GM10248 (cell line): ENCODE measurements at places on chromosomes 5 and 9.
A peak's percentile ranks its signal among the peaks of the same experiment; 100 is the strongest.

GRCh38 chr5:98259595-98259994 lies 513.9 kb upstream of the RGMB start:
- DNase-seq, result no peak

GRCh38 chr5:84260939-84261338 lies 123.7 kb downstream of the EDIL3 start:
- no peak for DNase-seq

- no peak for DNase-seq
These were observed 135.4 kb upstream of the CKMT2 start for GRCh38 chr5:81097713-81098112.

- DNase-seq, result no peak
These were observed 271.4 kb downstream of the ENC1 start for GRCh38 chr5:74369173-74369572.

DNA sequence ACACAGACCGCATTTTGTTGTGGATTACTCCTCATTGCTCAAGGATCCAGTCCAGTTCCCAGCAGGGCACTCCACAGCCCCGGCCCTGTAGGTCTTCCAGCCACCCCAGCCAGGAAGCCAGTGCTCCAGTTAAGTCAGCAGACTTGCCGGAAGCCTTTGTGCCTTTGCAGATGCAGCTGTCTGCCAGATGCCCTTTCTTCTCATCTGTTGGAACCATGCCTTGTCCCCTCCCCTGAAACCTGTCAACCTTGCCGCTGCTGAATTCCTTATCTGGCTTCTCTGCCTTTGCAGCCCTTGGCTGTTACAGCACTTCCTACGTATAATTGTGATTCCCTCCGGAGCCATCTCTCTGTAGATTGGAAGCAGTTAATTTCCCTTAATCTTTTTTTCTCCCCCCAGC lies 28.4 kb downstream of the PSAT1 start:
- DNase-seq, result no peak

GRCh38 chr9:120767451-120767850 lies 25.8 kb downstream of the FBXW2 start:
- DNase-seq, result no peak

- no peak for DNase-seq
These were observed 1.5 kb upstream of the PCYOX1L start for GRCh38 chr5:149356391-149356790.

DNA sequence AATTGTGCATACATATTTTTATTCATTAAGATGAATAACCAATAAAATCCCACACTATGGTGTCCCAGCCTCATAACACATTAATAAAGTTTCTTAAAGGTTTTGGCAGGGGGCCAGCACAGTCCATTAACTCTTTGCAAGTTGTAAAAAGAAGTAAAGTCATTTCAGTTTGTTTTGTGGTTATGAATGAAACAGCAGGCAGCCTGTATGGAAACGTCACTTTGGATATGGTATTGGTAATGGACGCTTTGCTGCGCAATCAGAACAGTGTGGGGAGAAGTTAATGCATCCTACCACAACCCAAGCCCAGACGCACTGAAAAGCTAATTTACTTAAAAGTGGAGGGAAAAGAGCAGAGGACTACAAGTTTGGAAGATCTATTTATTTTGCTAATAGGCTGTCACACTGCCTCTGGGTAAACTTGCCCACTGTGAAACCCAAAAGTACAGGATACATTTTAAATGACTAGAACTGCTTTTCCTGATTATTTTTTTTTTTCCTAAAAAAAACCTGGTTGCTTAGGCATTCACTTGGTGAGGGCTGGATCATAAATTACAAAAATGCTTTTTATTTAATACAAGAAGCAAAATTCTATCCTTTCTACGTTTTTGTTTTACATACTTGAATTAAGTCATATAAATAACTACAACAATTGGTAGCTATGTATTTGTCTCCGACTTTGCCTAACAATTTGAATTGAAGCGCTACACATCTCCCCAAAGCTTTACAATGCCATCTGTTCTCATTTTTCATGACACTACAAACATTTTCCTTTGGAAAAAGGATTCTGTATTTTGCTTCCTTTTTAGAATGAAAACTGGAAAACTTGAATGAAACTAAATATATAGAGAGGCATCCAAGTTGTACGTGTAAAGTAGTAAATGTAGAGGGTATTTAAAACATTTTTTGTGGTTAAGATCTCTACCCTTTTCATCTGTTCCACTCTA lies 104.3 kb downstream of the NFIB start:
- DNase-seq, result no peak

DNA sequence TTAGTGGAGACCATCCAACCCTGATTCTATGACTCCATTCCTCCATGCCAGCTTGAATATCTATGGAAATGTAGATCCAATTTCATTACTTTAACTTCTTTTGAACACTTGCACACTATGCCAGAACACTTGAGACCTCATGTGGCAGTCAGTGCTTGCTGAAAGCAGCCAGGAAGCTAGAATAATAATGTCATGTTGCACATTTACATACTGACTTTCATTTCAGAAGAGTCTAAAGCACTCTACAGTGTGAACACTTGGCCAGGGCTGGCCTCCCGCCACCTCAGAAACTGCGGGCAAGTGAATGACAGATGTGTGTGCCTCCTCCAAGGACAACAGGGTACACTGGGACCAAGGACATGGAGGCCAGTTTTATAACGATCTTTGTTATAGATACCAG lies 97.3 kb downstream of the SLF1 start:
- DNase-seq, result no peak

GRCh38 chr5:169812786-169813185 lies 167.5 kb downstream of the INSYN2B start:
- DNase-seq, result no peak

- no peak for DNase-seq
These were observed 24.5 kb upstream of the GPR150 start for GRCh38 chr5:95595289-95595931.

- DNase-seq, result no peak
These were observed 43.4 kb downstream of the ERBIN start for GRCh38 chr5:65969539-65970393.

- DNase-seq, result no peak
These were observed 59.7 kb upstream of the TMED7 start for GRCh38 chr5:115685490-115685889.

GRCh38 chr5:2651116-2651515 lies 100.4 kb downstream of the IRX2 start:
- DNase-seq, result no peak

- no peak for DNase-seq
These were observed 135.5 kb downstream of the SPATA31D1 start for GRCh38 chr9:82124090-82124489.

DNA sequence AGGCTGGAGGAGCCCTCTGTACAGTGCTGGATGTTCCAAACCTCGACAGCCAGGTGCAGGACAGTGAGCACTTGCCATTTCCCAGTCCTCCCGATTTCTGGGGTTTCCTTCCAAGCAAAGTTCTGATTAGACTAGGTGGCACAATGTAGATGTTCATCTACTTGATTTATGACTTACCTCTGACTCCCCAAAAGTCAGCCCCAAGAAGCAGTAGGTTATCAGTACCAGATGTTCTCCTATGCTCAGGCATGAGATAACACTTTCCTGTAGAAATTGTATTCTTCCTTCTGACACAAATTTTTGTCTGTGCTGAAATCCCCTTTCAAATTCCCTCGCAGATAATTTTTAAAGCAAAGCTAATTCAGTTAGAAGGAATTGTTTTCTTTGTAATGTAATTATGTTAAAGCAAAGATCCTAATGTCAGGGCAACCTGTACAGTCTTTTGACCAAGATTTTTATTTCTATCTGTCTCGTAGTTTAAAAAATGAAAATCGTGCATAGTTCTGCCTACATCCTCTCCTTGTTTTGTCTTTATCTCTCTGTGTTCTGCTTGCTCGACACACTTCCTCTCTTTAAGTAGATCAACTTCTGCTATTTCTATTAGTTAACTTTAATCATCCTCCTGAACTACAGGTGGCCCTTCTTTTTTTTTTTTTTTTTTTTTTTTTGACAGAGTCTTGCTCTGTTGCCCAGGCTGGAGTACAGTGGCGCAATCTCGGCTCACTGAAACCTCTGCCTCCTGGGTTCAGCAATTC lies 102.4 kb upstream of the PJA2 start:
- no peak for DNase-seq

DNA sequence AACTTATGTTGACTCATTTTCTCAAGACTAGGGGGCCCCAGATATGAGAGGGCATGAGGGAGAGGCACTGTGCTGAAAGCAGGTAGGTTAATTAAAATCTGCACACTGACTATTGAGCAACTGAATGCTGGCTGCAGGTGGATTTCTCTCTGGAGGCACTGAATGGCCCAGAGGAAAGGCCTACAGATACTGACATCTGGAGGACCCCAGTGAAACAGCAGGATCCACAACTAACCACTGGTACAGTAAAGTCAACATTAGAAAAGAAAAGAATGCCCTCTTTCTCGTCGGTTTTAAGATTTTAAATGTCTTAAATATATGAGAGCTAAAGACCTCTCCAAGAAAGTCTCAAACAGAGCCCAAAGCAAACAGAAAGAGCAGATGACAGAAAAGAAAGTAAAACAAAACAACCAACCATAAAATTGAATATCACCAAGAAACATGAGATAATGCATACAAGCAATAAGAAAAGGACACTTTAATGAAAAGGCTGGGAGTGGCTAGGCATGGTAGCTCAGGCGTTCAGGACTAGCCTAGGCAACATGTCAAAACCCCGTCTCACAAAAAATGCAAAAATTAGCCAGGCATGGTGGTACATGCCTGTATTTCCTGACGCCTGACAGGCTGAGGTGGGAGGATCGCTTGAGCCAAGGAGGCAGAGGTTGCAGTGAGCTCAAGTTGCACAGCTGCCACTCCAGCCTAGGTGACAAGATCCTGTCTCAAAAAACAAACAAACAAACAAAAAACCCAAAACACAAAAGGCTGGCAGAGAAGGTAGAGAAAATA lies 43.3 kb downstream of the PUM3 start:
- no peak for DNase-seq

GRCh38 chr9:72991772-72992171 lies 38.9 kb upstream of the ALDH1A1 start:
- no peak for DNase-seq

DNA sequence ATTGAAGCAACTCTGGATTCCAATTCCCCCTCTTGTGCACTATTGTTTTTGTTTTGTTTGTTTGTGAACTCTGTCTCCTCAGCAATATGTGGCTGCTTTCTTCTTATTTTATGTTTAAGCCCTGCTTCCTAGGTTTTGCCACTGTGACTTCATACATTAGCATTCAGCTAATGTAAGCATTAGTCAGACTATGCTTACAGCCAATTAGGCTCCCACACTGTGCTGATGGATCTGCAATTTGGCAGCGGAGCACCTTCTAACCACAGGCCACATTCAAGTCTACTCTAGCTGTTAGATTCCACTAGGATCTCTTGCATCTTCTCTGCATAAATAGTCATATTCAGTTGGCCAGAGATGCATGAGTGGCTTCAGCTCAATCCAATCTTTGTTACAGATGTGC lies 9.6 kb upstream of the BICD2 start:
- no peak for DNase-seq

DNA sequence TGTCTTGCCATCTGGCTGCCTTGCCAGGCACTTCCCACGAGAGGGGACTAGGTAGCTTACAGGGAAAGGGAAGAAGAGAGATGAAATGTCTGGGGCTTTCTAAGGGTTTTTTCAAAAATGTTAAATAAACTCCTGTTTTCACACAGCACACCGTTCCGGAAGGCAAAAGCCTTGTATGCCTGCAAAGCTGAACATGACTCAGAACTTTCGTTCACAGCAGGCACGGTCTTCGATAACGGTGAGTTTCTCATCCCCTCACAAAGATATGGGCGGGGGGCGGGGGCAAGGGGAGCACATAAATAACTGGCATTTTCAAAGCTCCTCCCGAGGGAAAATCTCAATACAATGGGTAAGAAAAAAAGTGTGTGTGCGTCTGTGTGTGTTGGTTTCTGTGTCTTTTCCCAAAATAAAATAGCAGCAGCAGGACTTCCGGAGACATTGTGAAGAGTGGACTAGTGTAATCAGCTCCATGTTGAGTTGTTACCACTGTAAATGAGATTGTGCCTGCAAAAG lies 189.6 kb downstream of the NR3C1 start:
- DNase-seq, result peak; percentile 79

GRCh38 chr9:101485924-101486692 lies 47.5 kb upstream of the RNF20 start:
- no peak for DNase-seq

GRCh38 chr5:10500669-10501068 lies 59.0 kb downstream of the ROPN1L start:
- no peak for DNase-seq

DNA sequence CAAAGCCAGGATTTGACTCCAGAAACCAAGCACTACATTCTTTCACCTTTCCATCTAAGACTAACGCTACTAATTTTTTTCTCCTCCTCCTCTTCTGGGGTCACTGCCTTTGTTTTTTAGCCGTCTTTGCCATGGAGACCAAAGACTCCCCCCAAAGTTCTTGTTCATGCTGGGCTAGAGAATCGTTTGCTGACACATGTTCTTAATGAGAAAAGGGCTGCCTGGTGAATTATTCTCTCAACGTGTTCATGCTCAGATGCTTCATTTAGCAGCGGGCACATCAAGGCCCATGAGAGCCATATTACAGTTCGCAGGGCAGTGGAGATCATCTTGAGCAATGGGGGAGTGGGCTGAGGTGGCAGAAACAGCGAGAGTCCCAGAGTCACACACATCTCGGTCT lies 134.9 kb downstream of the SLIT3 start:
- no peak for DNase-seq

GRCh38 chr5:144731786-144732185 lies 561.1 kb downstream of the KCTD16 start:
- DNase-seq, result no peak

DNA sequence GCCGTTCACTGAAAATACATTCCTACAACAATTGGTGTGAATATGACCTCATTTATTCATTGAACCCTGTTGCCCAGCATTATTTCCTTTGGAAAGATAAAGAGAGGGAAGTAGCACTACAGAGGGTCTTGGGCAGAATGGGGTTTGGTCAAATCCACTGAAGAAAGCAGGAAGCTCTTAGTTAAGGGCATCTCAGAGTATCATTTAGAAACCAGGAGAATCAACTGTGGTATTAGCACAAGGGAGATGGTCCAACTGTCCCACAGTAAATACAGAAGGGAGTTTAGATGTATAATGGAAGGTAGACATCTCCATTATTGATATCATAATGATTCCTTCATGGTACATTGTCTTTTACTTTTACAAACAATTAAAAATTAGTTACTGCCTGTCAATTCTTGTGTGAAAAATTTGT lies 47.1 kb downstream of the LIX1 start:
- no peak for DNase-seq

DNA sequence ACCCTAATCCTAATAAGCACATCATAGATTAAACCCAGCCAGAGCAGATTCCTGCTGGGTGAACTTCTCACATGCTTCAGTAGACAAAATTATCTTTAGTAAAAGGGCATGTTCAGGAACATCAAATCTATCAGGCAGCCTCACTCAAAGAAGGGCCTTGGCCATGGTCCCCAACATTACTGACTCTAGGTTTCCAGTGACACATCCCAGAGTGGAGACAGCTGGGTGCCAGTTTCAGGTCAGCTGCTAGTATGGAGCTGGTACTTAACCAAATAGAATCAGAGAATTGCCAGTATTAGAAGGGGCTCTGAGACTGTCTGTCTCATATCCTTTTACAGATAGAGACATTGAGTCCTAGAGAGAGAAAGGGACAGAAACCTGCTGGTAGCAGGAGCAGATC lies 44.1 kb upstream of the GALNT10 start:
- no peak for DNase-seq

GRCh38 chr9:109935406-109936087 lies 155.5 kb downstream of the PALM2AKAP2 start:
- DNase-seq, result peak; percentile 40

- no peak for DNase-seq
These were observed 33.1 kb downstream of the RASA1 start for GRCh38 chr5:87300744-87301143.
